ENCODE measurements at places on chromosomes 13 and 19. TPM values are rescaled to one million over a fixed set of nuclear protein-coding genes. Genes with fewer than 3 reads are reported as not detected.
A peak's percentile ranks its signal among the peaks of the same experiment; 100 is the strongest.

GRCh38 chr19:42028304-42029216 lies 34.5 kb upstream of the ATP1A3 start:
- DNase-seq: no peak

- peak; percentile 40 for DNase-seq
Measured at GRCh38 chr13:104571161-104571892, 1505.1 kb upstream of the SLC10A2 start.

DNA sequence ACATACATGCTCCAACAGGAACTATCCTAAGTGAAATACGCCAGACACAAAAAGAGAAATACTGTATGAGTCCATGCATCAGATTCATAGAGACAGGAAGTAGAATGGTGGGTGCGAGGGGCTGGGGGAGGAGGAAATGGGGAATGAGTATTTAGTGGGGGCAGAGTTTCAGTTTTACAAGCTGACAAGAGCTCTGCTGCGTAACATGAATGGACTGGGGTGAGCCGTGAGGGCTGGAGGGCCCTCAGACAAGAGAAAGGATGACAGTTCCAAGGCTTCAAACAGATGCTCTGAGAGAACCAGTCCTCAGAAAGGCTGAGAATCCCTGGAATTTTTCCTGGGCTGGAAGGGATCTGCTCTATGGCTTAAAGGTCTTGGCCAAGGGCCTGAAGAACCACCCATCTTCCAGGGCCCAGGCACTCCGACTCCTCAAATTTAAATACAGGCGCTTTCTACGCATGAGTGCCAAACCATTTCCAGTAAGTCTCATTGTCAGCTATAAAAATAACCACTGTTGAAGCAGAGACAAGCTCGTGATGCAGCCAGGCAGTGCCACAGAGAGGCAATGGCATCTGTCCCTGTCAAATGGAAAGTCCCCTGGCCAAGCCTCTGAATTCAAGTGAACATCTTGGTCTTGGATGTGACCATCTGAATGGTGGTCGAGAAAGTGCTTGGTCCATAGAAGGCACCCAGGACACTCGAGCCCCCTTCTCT lies 17.5 kb downstream of the KLF2 start:
- peak; percentile 82 for DNase-seq

Gene ZNF101
- 5.2 TPM for total RNA-seq

Gene MED16
- 16.5 TPM for total RNA-seq

GRCh38 chr13:48585456-48585840 lies 52.6 kb upstream of the RCBTB2 start:
- DNase-seq: peak; percentile 92

DNA sequence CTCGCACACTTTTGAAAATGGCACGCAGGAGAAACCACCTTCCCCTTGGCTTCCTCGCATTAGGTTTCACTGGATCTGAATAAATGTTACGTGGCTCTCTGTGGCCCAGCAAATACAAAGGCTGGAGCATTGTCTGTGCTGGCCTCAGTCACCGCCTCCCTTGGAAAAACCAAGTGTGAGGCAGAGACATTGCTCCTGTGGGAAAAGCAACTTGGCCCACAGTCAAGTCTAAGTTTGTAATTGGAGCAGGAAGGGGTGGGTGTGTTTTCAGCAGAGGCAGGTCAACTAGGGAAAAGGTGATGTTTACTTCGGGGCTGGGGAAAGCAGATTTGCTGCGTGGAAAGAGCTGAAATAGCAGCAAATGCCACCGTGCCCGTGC lies 101.6 kb downstream of the IRS2 start:
- DNase-seq: no peak

- DNase-seq: peak; percentile 83
Measured at GRCh38 chr19:11378319-11379189, 4.1 kb downstream of the SWSAP1 start.

GRCh38 chr13:42106998-42107397 lies 58.5 kb downstream of the DGKH start:
- no peak for DNase-seq

DNA sequence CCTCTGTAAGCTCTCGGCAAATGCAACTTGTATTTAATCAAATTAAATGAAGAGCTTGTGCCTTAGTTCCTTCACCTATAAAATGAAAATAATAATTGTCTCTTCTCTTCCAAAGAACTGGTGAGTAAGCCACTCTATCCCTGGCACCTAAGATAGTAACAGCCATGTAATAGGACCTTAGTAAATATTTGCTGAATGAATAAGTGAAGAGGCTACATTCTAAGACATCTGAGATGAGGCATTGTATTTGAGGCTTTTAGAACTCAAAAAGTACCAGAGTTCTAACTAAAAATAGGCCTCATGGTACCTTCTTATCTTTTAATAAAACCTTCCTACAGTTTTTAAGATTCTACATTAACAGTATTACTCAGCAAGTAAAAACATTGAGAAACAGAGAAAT lies 17.3 kb upstream of the DCLK1 start:
- no peak for DNase-seq

DNA sequence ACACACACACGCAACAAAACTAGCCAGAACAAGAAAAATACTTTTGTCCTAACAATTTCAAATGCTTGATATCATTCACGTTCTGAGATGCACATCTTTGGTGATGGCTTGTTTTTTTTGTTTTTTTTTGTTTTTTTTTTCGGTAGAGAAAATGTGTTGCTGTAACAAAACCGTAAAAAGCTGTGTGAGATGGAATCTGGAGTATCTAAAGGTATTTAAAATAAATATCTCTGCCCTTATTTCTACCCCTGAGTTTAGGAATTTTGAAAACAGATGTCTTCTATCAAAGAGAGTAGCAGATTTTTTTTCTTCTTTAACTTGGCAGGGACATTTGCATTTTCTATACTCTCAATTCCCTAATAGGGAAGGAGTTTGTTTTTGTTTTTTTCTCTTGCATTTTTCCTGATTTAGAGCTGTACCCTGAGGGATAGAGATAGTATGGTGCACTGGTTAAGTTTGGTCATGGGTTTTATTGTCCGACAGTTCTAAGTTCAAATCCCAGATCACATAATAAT lies 446.6 kb downstream of the KLF5 start:
- no peak for DNase-seq

- DNase-seq: peak; percentile 60
Measured at GRCh38 chr19:53961523-53962356, 997 bp upstream of the CACNG8 start.
